Dermis microvascular lymphatic vessel endothelial cell (primary cell): ENCODE measurements at places on chromosomes 5 and 9.

DNA sequence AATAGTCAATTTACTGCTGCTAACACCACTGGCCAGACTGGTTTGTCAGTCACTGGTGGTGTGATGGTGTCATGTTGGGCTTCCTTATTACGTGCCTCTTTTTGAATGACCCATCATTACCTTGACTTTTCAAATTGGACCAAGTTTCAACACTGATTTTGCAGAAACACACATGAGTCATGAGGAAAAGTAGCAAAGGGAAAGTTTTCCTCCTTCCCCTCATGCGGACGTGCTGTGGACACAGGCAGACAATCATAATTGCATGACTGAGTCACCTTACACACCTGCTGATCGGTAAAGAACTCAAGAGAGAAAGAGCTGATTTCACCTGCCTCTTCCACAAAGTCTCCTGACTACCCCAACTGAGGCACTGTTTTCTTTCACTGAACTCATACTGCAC lies 324.5 kb downstream of the ARRDC3 start:
- DNase-seq, result peak; percentile 12

- no peak for DNase-seq
Observed at GRCh38 chr5:174849426-174849825, 125.0 kb downstream of the MSX2 start.

DNA sequence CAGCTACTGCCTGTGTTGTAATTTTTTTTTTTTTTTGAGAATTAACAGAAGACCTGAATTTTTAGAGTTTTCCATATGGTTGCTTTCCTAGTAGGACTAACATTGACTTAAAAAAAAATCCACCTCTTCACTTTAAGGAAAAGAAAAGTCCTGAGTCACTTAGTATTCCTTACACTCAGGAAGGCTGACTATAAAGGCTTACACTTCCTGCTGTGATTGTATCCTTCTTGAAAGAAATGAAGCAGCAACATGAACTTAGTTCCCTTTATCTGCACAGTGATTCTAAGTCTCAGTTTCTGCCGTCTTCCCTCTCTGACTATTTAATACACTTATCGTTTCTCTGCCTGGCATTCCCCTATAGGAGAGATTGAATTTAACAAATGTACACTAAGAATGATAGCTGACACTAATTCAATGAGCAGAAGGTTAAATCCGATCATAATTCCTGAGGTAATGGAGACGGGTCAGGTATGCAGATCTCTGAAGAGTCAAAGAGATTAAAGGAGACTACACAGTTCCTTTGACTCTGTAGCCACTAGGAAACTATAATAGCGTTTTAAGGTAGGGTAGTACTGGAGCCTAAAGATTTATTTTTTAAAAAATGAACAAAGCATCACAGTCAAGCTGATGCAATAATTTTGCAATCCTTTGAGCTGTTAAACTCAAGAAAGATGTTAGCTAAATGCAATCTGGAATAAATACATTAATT lies 185.1 kb upstream of the ELAVL2 start:
- no peak for DNase-seq

DNA sequence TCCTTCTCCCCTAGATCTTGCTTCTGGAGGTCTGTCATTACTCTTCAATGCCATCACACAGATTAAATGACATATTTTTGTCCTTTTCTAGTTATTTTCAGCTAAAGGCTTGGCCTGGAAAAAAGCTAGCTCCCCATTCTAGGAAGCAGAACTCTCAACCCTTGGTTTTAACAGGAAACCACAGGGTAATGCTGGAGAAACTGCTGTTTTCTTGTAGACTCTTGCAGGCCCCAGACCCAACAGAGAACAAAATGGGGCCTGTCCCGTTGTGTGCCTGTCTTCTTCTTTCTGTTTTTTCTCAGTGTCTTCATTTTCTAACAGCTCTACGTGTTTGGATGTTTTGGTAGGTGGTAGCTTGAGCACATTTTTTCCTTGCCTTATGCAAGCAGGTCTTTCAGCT lies 21.5 kb downstream of the DCANP1 start:
- DNase-seq, result no peak

- DNase-seq, result no peak
Observed at GRCh38 chr5:140225396-140225795, 50.4 kb downstream of the CYSTM1 start.
